ENCODE measurements at places on chromosomes 2 and 18. TPM values are rescaled to one million over a fixed set of nuclear protein-coding genes. Genes with fewer than 3 reads are reported as not detected.
A peak's percentile ranks its signal among the peaks of the same experiment; 100 is the strongest.

DNA sequence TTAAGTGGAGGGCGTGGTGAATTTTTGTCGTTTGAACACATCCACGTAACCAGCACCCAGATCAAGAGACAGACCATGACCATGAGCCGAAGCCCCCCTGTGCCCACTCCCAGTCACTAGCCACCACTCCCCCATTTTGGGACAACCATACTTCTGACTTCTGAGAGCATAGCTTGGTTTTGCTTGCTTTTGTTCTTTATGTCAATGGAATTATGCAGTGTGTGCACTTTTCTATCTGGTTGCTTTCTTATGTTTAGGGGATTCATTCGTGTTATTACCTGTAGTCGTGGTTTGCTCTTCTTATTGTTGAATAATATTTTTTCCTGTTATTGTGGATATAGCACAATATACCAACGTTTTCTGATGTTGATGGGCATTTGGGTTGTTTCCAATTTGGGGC is 141.7 kb downstream of the GLI2 start:
- DNase-seq = no peak

DCDC2C gene
- 0.62 TPM for total RNA-seq

DNA sequence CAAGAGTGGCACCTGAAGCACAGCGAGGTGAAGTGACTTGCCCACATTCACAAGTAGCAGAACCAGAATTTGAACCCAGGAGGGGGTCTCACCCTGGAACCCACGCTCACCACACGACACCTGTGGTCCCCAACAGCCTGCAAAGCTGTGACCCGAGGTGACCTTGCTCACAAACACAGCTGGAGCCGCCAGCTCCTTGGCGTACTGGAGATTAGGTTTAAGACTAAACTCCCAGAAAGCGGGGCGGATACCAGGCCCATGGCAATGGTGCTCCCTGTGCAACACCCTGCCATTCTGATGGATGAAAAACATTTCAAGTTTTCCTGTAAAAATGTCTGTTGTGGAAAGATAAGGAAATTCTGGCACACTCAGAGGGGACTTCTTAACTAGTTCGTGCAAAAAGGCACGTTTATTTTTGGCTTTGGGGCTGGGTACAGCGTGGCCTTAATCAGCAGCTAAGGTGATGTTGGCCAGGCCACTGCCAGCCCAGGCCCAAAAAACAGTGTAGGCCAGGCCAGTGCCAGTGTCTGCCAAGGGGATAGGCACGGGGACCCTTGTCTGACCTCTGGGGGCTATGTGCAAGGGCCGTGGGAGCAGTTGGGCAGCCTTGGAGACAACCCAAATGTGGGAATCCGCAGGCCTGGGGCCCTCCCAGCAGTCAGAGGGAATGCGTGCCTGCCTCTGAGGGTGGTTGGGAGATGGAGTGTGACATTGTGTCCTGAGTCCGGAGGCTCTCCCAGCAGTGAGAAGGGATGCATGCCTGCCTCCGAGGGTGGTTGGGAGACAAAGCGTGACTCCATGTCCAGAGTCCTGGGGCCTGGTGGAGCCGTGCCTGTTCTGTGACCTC is 185.0 kb upstream of the HS6ST1 start:
- DNase-seq = no peak

- DNase-seq = no peak
Measured at GRCh38 chr2:205198140-205198525, 484.2 kb upstream of the NRP2 start.

DNA sequence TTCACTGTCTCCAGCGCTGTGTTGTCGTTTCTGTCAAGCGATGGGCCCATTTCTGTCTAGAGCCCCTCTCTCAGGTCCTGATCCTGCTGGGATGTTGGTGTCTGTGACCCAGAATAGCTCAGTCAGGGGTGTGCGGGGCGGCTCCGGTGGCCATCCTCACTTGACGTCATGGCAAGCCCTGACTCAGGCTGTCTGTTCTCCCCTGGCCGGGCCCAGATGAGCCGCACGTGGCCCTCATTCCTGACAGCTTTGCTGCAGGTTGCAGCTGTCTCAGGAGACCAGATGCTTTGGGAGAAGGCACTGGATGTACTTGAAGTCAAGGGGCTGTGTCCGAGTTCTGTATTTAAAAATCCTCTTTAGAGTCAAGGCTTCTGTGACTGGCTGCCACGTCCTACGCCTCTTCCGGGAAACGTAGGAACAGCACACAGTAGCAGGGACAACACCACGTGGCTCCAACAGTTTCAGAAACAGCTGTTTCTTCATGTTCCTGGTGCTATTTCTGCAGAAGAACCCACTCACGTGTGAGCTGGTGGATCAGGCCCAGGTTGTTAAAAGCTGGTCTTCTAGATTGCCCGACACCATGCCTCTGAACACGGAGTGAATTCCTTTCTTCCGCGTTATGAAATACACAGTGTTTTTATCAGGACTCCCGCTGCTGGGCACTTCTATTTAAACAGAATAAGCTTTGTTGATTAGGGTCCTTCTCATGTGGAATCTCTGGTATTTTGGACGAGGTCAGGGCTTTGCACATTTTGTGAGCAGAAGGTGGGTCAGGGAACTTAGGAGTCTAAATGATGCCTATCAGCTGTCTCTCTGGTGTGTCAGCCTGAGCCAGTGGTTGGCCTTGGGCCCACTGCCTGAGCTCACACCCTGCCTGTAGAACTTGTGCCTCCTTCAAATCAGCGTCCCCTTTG is 28.3 kb upstream of the NTSR2 start:
- DNase-seq = peak; percentile 61

- no peak for DNase-seq
Measured at GRCh38 chr2:231884438-231885140, 41.6 kb downstream of the NPPC start.

DNA sequence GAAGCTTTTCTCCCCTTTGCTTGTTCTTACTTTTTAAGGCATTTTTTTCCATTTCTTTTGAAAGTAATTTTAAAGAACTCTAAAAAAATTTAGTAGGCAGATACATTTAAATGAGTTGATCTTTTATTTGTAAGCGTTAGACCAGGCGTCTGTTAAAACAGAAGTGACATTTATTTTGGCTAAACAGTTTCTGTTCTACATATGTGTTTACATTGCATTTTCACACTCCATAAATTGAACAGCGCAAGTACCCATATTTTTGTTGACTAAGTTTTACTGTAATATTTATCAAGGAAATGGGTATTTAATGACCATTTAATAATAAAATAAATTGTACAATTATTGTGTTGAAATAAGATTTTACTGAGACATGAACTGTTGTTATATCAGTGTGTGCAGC is 21.9 kb downstream of the PPM1B start:
- DNase-seq = no peak

DNA sequence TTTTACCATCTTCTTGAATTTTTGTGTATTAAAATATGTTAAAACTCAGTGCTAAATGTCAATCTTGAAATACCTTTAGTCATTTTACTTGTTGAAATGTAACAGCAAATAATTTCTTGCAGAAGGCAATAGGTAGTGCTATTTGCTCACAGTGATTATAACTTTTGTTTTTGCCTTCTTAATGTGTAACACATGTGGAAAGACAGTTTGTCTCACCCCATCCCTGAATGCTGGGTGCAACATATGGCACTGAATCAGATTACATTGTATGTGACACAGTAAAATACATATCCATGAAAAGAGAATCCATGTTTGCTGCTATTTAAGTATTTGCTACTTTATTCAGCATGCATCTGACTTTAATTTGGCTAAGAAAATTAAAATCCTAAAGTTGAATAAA is 35.3 kb downstream of the FRZB start:
- no peak for DNase-seq

SPRED2 gene
- total RNA-seq = 8.6 TPM

IL36B gene
- total RNA-seq = not detected

DNA sequence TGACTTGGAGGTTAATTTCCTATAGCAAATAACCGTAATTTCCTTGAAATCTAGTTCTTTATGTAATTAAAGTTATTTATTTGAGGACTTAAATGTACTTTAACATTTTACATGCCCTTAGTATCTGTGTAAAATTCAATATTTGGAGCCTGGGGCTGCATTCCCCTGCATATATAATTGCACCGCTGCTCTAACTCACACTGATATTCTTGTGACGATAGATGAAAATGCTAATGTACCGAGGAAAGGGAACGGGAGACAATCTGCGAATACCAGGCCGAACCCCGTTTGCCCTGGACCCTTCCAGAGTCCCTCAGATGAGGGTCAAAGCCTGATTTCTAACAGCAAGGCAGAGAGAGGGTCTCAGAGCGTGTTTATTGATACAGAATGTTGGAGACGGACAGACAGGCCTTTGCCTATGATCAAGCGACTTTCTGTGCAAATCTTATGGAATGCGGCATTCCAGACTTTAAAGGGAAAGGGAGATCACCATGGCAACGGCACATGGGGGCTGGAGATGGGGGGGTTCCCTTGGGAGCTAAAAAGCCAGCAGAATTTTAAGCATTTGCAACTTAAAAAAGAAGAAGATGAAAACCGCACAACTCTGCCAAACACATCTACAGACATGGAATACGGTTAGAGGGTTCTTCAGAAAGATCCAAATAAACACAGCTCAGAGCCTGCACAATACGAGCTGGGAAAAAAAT is 57.6 kb upstream of the TWIST2 start:
- no peak for DNase-seq

TUBA4B gene
- total RNA-seq = not detected
